ENCODE measurements at places on chromosomes 16 and 17.
A peak's percentile ranks its signal among the peaks of the same experiment; 100 is the strongest.

DNA sequence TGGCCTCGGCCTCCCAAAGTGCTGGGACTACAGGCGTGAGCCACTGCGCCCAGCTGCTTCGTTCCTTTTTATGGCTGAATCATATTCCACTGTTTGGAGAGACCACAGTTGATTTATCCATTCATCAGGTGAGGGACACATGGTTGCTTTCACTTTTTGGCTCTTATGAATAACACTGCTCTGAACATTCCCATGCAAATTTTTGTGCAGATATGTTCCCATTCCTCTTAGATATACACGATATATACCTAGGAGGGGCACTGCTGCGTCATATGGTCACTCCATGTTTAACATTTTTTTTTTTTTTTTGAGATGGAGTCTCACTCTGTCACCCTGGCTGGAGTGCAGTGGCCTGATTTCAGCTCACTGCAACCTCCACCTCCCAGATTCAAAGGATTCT, 13.9 kb upstream of the GLIS2 start:
- DNase-seq = no peak

DNA sequence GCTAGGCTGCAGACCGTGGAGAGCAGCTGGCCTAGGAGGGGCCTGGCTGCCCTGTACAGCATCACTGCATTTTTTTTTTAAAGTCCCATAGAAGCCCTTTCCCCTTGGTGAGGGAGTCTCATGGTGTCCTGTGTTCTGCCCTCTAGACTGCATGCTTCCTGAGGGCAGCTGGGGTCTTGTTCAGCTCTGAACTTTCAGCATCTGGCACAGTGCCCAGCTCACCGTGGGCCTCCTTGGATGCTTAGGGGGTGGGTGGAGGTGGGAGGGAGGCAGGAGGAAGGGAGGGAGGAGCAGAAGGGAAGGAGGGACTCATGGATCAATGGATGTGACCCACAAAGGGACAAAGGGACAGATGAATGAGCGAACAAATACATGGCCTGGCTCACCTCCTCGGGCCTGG, 63.4 kb upstream of the TMEM97 start:
- DNase-seq = no peak

- DNase-seq = no peak
Measured at GRCh38 chr16:61993108-61993507, 43.1 kb downstream of the CDH8 start.

GRCh38 chr17:41522301-41523224, 3.9 kb upstream of the KRT15 start:
- DNase-seq = no peak

DNA sequence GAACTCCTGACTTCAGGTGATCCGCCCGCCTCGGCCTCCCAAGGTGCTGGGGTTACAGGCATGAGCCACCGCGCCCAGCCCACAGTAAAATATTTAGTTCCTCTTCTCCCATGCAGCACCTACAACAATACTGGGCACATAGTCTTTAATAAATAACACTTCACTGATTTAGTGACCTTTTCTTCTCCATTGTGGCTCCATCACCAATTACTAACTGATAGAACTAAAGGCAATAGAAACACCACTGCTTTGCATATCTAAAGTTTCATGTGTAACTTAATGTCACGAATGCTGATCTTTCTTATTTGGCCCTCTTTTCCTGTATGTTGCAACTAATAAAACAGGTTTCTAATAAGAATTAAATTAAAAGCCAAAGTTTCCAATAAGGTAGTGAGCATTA, 38.9 kb downstream of the TRIM37 start:
- no peak for DNase-seq

DNA sequence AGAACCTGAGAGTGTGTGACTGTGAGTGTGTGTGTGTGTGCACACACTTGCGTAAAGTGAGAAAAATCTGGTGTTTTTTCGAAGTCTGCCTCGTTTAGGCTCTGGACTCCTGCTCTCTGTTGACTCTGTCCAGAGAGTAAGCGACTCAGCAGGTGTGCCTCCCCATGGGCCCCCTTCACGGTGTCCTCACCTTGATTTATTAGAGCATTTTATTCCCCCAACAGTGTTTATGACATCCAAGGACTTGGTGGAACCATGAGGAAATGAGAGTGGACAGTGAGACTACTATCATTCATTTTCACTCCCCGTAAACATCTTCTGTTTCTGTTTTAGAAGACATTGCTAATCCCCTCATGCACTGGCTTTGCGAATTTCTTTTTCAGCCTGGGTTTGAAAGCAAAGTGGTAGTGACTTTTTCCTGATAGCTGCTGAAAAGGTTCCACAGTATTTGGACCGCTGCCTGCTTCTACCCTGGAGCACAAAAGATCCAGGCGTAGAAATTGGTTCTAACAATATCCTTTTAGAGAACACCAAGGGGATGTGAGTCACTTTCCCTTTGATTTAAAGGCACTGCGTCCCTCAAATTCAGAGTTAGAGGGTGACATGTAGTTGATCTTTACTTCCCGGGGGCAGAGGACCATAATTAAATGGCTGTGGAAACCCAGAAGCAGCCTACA, 218.2 kb downstream of the WWOX start:
- DNase-seq = peak; percentile 60

- DNase-seq = no peak
Measured at GRCh38 chr16:69823831-69824563, 61.9 kb downstream of the WWP2 start.

- peak; percentile 16 for DNase-seq
Measured at GRCh38 chr16:83561876-83562275, 245.9 kb upstream of the HSBP1 start.

DNA sequence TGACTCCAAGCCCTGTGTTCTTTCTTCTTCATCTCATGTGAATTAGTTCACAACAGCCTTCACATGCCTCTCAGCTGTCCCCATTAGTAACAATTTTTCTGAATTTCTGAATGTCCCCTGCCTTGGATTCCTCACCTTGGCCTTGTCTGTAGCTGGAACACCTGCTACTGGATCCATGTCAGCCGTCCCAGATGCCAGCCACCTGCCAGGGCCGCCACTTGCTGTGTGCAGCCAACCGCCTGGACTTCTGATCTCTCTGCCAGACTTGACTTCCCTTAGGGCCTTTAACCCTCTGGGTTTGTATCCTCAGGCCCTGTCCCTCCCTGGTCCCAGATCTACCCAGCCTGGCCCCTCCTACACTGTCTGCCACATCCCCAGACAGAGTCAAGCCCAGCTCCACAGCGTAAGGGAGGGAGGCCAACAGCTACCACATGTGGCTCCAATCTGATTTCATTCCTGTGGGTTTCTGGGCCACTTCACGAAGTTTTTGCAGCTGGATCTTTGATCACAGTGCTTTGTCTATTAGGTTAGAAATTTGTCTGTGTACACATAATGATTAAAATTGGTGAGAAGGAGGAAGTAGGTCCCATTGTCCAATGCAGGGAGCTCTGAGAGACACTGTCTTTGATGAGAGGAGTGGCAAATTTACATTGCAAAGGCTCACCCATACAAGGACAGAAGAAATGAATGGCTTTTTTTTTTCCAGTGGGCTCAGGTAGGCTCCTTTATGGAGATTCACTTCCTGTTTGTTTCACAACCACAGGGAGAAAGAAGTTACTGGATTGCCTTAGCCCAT, 15.3 kb downstream of the MPP2 start:
- no peak for DNase-seq

- DNase-seq = no peak
Measured at GRCh38 chr17:72021417-72022041, 99.3 kb upstream of the SOX9 start.

GRCh38 chr17:66678061-66678460, 156.9 kb upstream of the CACNG5 start:
- DNase-seq = no peak

DNA sequence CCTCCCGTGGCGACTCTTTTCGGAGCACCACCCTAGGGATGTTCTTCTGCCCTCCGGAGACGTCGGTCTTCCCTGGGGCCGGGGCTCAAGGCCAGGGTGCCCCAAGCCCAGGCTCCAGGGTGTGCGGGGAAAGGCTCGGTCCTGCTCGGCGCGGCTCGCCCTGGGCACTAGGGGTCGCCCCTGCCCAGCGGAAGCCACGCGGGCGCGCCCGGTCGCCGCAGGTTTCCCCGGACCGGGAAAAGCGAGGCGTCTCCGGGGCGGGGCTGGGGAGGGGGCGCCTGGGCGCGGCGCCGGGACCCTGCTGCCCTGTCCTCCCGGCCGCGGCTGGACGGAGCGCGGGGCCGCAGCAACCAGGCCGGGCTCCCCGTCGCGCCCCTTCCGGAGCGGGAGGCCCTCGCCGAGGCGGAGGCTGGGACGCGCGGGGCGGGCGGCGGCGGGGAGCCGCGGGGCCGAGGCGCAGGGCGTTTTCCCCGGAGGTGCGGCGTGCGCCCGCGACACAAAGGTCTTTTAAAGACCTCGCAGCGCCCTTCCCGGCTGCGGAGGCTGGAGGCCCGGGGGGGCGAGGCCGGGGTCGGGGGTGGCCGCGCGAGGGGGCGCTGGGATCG, 76.4 kb downstream of the MRC2 start:
- no peak for DNase-seq

DNA sequence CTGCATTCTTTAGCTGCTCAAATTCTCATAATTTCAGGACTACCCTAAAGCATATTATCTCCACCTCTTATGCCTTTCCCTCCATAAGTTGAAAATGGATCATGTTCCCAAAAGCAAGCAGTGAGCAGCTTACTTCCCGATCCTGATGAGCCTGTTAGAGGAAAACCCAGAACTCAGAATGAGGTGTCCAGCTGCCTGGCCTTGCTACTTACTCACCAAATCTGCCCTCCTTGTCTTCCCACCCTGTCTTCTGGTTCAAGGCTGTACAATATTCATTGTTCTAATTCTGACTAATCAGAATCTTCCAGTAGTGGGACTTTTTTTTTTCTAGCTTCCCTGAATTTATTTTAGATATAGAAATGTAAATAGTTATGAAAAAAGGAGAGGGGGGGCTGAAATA, 10.8 kb downstream of the LYRM1 start:
- DNase-seq = no peak

GRCh38 chr17:45377401-45377800, 55.3 kb downstream of the ARHGAP27 start:
- no peak for DNase-seq

GRCh38 chr17:55612691-55613141, 101.5 kb upstream of the SMIM36 start:
- no peak for DNase-seq

GRCh38 chr17:58083491-58084316, 485 bp downstream of the DYNLL2 start:
- DNase-seq = peak; percentile 11

All from foreskin melanocyte (primary cell).